Umbilical cord (tissue), 2 donors: ENCODE measurements at places on chromosomes 12 and 14.

- DNase-seq: no peak
These were observed at the start of gene RNASE8 for GRCh38 chr14:21057803-21058675. TSS of gene RNASE8 (plus strand) at chr14:21057822. CDS start at chr14:21057893, 71 bp downstream.

- DNase-seq: no peak
These were observed 13.1 kb downstream of the NKX2-1 start for GRCh38 chr14:36506732-36507614.

- no peak for DNase-seq
These were observed 374 bp downstream of the CYP46A1 start for GRCh38 chr14:99684410-99684934.

DNA sequence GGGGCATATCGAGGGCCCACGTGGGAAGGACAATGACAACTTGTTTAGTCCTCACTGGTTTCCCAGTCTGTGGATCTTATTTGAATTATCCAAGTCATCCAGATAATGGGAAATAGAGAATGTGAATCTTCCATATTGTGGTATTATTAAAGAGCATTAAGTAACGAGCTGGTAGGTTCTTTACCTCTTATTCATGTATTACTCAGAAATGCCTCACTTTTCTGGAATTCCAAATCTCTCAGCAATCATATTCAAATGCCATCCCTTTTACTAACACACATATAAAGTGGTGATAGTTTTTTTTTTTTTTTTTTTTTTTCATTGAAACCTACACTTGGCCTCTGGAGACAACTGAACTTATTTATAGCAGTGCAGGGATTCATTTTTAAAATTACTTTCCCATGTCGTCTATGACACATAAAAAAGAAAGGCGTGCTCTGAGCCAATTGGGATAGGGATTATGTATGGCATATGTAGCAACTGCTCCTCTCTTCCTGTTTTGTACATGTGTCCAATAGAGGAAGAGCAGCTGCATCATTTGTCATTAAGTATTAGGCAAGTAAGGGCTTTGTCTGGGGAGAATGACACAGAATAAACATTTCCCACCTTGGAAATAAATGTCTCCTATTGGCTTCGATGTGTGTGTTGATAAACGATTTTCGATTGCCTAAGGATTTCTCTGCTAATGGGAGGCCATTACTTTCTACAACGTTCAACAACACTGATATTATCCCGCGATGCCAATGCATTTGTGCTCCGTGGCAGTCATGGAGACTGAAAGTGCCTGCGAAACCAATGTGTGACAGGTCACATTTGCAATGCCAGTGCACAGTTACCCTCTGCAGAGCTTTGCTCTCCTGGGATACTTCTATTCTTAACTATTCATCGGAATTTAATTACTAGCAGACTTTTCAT is 78.6 kb upstream of the IFNG-AS1 start:
- no peak for DNase-seq

- peak; percentile 93 for DNase-seq
These were observed 2.0 kb upstream of the GAPDH start for GRCh38 chr12:6532051-6532926.

DNA sequence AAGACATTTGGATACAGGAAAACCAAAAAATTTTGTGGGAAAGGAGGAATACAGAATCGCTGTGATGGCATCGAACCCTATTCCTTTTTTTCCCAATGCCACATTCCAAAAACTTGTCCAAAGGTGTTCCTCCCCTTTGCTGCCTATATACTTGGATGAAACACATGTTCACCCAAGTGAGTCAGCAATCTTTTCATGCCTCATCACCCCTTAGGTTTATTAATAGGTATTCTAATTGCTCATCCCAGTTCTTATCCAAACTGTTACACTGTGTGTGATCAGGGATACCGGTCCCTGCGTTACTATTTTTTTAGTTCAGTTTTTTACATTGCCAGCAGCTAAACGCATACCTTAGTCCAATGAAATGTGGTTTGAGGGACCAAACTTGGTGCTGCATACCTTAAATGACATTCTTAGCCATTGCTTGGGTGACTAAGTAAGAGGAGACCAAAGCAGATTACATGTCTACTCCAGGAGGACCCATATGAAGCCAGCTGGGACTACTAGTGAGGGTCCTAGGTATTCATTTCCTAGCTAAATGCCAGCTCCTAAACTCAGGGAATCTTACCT is 20.6 kb upstream of the ST8SIA1 start:
- no peak for DNase-seq

- no peak for DNase-seq
These were observed 55.1 kb upstream of the DBX2 start for GRCh38 chr12:45105996-45106395.

GRCh38 chr14:91568626-91569025 is 58.5 kb upstream of the PPP4R3A start:
- no peak for DNase-seq

DNA sequence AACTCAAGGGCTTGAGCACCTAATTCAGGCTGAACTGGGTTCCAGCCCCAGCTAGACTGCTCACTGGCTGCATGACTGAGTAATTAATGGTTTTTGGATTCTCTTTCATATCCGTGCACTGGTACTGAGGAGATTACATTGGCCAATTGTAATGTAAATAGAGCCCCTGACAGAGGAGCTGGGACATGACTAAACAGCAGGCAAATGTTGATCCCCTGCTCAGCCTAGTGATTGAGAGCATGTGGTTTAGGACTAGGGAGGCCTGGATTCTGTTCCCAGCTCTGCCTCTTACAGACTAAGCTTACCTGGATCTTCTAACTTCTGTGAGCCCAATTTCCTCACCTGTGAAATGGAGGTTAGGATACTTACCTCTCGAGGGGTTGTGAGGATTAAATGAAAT is 204.3 kb downstream of the ESR2 start:
- DNase-seq: no peak

DNA sequence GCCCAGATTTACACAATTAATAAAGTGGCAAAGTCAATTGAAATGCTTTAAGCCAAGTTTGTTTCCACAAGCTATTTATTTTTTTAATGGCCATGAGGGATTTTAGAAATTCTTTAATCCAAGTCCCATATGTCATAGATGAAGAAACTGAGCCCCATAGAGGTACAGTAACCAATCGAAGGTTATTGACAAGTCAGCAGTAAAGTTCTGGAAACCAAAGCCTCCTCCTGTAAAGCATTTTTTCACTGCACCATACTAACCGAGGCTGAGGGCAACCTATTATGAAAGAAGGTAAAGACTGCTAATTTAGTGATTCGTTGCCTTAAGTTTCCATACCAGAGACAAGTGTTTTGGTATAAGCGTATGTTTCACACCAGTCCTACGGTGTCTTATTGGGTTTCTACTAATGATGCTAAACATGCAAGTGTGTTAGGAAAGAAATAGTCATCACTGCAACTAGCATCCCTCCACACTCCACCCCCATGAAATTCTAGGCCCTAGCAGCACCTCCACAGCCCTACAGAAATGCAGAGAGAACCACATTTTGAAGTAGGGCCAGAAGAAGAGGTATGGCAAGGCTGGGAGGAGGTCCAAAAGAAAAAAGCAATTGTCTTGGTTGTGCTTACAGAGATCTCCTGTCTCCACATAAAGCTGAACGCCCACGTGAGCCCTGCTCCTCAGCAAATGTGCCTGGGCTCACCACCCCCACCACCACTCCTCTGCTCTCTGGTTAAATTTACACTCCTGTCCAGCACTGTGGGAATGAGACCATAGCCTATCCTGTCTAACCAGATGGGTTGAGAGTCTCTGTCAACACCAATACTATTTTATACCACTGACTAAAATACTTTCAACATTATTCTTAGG is 271.1 kb upstream of the G2E3 start:
- DNase-seq: no peak

- no peak for DNase-seq
These were observed 168.0 kb downstream of the EGLN3 start for GRCh38 chr14:33782923-33783322.

- no peak for DNase-seq
These were observed 10.7 kb downstream of the SLC25A47 start for GRCh38 chr14:100333827-100334226.

- no peak for DNase-seq
These were observed 125.4 kb downstream of the KIF26A start for GRCh38 chr14:104263675-104264358.

- no peak for DNase-seq
These were observed 68.8 kb upstream of the SFSWAP start for GRCh38 chr12:131642101-131642540.

DNA sequence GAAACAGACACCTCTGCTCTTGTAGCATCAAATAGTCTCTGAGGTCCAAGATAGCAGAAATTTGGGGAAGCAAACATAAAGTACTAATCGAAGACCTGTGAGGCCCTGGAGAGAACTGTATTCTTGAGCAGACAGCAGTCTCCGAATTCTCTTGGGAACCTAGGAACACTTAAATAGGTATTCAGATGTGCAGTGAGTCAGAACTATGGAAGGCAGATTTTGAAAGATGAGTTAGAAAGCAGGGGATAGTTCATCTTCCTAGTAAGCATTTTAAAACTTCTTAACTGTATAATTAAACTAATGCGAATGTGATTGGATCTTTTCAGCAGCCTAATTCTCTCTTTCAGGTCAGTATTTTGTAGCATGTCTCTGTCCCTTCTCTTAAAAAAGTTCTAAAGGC is 30.6 kb downstream of the NAA30 start:
- DNase-seq: no peak

DNA sequence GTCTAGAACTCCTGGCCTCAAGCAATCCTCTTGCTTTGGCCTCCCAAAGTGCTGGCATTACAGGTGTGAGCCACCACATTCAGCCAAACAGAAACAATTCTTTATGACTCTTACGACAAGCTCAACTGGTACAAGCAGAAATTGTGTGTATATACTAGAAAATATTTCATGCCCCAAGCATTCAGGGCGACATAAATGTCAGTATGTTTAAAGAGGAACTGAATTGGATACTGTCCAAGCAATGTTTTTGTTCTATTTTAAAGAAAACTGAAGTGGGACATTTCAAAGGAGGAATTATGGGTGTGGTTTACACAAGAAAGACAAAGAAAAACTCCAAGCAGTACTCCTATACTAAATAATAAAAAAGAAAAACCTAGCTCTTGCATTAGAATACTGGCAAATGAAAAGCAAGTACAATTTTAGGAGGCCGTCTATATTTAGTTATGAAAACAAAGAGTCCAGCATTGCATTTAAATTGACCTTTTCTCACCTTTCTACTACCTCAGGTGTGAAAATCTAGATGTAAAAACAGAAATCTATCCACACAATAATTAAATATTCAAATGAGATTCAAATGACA is 48.9 kb downstream of the PPP1R12A start:
- no peak for DNase-seq

GRCh38 chr12:49019443-49020324 is 1.1 kb upstream of the PRKAG1 start:
- no peak for DNase-seq

- no peak for DNase-seq
These were observed 184.8 kb upstream of the RTL1 start for GRCh38 chr14:101088395-101088667.

GRCh38 chr12:78095623-78096022 is 264.9 kb downstream of the NAV3 start:
- no peak for DNase-seq

DNA sequence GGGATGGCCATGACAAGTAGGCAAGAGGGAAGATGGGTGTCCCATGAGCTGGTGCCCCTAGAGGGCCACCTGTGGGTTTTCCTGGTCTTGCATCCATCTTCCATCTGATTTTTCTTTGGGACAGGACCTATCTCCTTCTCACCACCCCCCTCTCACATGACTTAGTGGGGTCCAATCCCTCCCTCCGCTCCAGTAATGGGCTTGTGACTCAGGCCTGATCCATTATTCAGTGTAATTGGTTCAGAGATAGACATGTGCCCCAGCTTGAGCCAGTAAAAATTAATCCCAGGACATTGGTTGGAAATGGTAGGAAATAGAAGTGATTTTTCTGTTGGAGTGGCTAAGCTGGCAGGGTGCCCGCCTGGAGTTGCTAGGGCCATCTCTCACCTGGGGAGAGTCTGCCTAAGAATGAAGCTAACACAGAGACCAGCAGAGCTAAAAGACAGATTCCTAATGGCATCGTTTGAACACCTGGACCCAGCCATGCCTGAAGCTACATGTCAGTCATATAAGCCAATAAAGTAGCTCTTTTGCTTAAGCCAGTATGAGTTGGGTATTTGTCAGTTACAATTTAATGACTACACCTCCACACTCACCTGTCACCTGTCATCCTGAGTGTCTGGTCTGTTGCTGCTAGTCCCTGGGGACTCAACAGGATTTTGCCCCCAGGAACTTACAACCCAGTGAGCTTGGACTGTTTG is 14.7 kb downstream of the RASAL1 start:
- DNase-seq: no peak

- no peak for DNase-seq
These were observed 101.1 kb upstream of the BCL2L14 start for GRCh38 chr12:11969437-11970154.

- DNase-seq: no peak
These were observed 10.0 kb downstream of the ART4 start for GRCh38 chr12:14833336-14833735.

GRCh38 chr12:6766651-6767349 is 637 bp downstream of the PTMS start:
- peak; percentile 81 for DNase-seq

DNA sequence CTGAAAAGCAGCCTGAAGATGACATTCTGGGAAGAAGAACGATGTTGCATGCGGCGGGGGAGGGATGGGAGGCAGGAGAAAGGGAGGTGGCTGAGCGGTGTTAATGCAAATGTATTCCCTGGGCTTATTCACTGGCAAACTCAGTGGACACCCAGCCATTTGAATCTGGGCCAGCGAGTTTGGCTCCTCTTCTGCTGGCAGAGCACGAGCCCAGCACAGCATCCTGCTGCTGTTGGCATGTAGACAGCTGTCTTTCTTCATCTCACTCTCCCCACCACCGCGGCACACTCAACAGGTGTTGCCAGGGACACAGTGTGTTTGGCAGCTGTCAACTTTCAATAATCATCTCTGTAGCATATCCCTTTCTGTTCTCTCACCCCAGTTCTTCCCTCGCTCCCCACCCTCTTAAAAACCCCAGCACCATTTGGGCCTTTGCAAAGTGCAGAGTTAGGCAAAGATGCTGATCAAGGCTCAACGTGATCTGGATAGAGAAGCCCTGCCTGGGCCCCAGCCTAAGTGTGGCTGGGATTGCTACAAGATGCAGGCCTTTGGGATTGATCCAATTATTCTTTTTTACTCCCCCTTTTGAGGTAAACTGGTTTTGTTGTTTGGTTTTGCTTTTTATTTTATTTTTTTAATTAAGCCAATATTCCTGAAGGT is 131.9 kb downstream of the EXOC5 start:
- no peak for DNase-seq

- DNase-seq: no peak
These were observed 13.5 kb downstream of the ISCA2 start for GRCh38 chr14:74507085-74507484.
